ENCODE measurements at places on chromosomes 3 and 15. TPM values are rescaled to one million over a fixed set of nuclear protein-coding genes. Genes with fewer than 3 reads are reported as not detected.

Gene MAP6D1
- 6.0 TPM for total RNA-seq

Gene ATP13A5
- total RNA-seq = not detected

Gene OR4F6
- not detected for total RNA-seq

Gene PLXNA1
- total RNA-seq = 38.4 TPM

Gene TRIM71
- total RNA-seq = not detected

Gene SYNPR
- total RNA-seq = not detected

Gene TMEM207
- total RNA-seq = not detected

Gene CEP19
- total RNA-seq = 4.0 TPM

Gene LRRC34
- total RNA-seq = 7.4 TPM

Gene LRRIQ4
- total RNA-seq = 0.09 TPM

Gene PAK6
- not detected for total RNA-seq

Gene DNAH12
- 0.09 TPM for total RNA-seq

Gene CLDN18
- not detected for total RNA-seq

Gene HACL1
- total RNA-seq = 48.9 TPM

Gene ISLR2
- 0.36 TPM for total RNA-seq

Gene TIGIT
- 0.18 TPM for total RNA-seq

Gene ONECUT1
- not detected for total RNA-seq
